WTC11 (cell line): ENCODE measurements at places on chromosomes 3 and 15. TPM values are rescaled to one million over a fixed set of nuclear protein-coding genes. Genes with fewer than 3 reads are reported as not detected.

The SPINK8 gene
- not detected in 3 replicates for total RNA-seq

DNA sequence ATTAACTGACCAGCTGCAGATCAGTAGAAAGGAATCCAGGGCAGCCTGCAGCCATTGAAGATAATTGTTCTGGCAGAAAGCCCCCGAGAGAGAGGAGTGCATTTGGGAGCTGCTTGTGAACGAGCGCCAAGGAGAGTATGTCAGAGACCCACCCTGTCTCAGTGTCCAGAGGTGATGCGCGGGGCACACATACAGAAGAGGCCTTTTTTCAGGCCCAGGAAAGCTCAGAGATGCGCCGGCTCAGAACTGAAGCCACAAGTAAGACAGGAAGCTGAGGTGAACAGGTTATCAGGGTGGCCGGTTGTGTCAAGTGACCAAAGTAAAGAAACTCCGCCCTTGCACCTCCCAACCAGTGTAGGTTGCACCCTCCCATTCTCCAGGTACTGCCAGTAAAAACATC lies 59.8 kb upstream of the HEG1 start:
- DNase-seq: no peak
- no peaks in the 10 kb centered on the region for H3K36me3 ChIP-seq
- no peak overlapping the region for H3K4me3 ChIP-seq

The SERPINI1 gene
- total RNA-seq: 4.5 to 6.4 TPM (median 6.1 TPM) in 3 replicates

DNA sequence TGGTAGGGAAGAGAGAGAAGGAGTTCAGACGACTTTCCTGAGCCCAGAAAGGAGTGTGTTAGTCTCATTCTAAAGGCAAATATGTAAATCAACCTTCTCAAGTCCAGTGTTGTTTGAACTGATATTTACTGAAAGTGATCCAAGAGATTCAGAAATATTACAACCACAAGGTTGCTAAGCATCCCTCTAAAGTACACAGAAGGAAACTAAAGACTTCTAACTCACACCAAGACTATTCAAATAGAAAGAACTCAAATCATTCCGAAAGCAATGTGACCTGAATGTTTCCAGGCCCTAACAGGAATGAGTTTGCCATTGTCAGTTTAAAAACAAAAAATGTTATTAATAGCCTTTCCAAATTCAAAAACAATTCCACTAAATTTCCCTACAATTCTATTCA lies 56.9 kb upstream of the VGLL3 start:
- no peak overlapping the region for H3K27ac ChIP-seq
- no peak overlapping the region for H3K4me3 ChIP-seq
- no peak for DNase-seq
- peaks cover 9% of the 10 kb centered on the region; the same call in 1 of the 2 replicates for H3K4me1 ChIP-seq
- peaks cover 8% of the 10 kb centered on the region for H3K27me3 ChIP-seq

DNA sequence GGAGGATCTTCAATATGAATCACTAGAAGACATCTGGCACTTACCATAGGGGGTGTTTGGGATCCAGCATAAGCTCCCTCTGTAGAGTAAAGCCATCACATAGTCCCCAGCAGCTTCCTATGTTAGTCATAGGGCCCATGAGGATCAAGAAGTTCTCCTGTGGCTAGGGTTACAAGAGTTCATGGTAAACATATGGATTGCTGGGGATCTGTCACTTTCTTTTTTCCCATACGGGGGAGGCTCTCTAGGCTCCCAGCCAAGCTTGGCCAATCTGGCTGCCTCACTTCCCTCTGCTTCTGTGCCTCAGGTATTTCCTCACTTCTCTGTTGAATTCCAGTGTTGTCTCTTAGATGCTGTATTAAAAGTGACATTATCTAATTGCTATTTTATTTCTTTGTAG lies 597.9 kb downstream of the PDCD6IP start:
- no peak overlapping the region for H3K27ac ChIP-seq
- H3K36me3 ChIP-seq: no peaks in the 10 kb centered on the region
- no peaks in the 10 kb centered on the region for H3K27me3 ChIP-seq
- H3K4me3 ChIP-seq: no peak overlapping the region

- H3K4me3 ChIP-seq: no peak overlapping the region
- DNase-seq: no peak
- H3K27me3 ChIP-seq: no peaks in the 10 kb centered on the region
Observed at GRCh38 chr3:41715376-41715775, 246.5 kb downstream of the ULK4 start.

DNA sequence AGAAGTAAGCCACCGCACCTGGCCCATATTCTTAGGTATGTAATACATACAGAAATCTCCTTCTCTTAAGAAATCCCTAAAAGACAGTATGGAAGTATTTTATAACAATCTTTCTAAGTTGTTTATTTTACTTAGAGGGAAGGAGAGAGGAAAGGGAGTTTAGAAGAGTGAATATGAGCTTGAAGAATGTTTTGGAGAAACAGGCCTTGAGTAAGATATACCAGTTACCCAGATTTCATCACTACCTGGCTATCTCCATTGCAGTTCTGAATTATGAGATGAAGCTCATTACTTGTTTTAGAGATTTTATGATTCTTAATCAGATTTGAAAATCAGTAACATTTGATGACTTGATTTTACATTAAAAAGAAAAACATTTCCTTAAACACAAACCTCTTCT lies 71.9 kb downstream of the DCUN1D1 start:
- H3K4me1 ChIP-seq: 0 out of 2 replicates have a peak, but pooled peaks cover 3% of the 10 kb centered on the region
- H3K27ac ChIP-seq: no peak overlapping the region
- no peak overlapping the region for H3K4me3 ChIP-seq
